ENCODE measurements at places on chromosomes 3 and 15. TPM values are rescaled to one million over a fixed set of nuclear protein-coding genes. Genes with fewer than 3 reads are reported as not detected.

DNA sequence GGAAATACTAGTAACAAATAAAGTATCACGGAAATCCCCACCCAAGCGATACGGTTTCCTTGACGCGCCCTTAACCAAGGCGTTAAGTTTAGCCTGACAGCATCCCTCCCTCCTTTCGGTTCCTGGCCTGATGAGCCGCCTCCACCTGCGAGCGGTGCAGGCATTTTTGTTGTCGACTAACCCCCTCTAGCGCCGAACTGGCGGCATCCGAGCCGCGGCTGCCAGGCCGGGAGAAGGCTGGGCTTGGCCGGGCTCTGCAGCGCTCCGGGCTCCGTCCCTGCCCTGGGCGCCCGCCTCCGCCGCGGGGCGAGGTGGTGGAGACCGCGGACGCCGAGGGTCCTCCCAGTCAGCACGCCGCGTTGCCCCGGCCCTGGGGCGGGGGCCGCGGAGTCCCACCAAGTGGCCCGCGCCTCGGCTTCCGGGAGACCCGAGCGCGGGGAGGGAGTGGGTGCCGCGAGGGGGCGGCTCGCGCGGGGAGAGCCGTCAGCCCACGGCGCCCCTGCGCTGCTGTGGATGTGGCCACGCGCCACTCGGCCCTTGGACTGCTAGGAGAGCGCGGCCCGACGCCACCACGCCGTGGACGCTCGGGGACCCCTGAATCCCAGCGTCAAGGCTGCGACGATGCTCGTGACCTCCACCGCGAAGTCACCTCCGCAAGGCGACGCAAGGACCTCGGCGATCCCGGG is 1.1 kb upstream of the EPHA6 start:
- no peak for DNase-seq

DNA sequence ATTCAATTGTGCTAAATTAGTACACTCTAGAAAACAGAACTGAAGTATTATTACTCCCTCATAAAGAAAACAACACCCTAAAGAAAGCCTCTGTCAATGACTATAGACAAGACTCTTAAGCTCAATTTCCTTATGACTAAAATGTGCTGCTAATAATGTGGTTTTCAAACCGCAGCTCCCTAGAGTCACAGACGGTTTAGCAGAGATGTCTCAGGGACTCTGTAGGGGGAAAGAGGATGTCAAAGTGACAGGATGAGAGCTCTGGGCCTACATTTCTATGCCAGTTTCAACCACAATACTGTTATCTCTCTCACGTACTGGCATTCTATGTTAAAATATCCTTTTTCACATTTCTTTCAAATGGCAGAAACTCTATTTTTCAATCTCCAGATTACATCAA is 37.6 kb upstream of the WDR49 start:
- no peak for DNase-seq

GRCh38 chr15:81221449-81221848 is 24.8 kb downstream of the IL16 start:
- no peak for DNase-seq

- no peak for DNase-seq
Measured at GRCh38 chr3:71305231-71306206, 278.0 kb downstream of the FOXP1 start.

DCUN1D1 gene
- total RNA-seq, result 19.5 TPM

DNA sequence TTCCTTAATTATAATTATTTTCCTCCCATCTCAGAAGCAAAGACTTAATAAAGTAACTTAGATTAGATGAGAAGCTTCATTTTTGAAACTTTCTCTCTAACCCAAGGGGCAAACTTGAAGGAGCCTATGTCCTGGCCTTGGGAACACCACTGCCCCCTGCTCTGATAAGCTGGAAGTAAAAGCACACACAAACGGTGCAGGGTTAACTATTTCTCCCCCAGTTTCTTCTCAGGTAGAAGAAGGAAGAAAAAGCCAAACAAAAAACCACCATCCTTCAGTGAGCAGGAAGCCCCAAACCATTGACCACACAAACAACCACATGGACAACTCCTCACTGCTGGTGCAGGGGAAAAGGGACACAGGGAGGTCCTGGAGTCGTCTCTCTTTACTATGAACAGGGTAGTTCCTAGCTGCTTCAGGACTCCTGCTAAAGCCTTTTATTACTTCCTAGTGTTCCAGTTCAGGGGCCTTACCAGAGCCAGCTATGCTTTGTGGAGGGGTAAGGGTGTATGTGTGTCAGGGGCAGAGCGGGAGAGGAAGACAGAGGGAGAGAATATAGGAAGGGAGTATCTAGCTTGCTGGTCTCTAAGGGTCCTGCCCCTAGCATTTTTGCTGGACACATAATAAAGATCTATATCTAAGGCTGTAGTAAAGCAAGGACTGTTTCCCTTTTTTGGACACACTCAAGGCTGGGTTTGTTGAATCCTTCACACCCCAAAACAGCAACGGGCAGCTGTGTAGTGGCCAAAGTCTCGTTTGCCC is 94.0 kb upstream of the UMPS start:
- DNase-seq, result no peak

DNA sequence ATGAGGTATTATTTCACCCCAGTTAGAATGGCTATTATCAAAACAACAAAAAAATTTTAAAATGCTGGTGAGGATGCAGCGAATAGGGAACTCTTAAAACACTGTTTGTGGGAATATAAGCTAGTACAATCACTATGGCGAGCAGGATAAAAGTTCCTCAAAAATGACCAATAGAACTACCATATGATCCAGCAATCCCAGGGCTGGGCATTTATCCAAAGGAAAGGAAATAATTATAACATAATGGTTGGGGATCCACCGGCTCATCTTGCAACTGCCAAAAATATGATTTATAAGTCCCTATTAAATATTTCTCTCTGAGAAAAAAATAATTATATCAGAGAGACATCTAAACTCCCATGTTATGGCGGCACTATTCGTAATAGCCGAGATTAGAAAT is 127.6 kb upstream of the MME start:
- no peak for DNase-seq

MYO5C gene
- total RNA-seq, result 12.8 TPM

- DNase-seq, result no peak
Measured at GRCh38 chr3:3664935-3665334, 134.3 kb upstream of the LRRN1 start.

TF gene
- 27.3 TPM for total RNA-seq

SUSD5 gene
- total RNA-seq, result 2.3 TPM
